ENCODE measurements at places on chromosomes 16 and 17.

DNA sequence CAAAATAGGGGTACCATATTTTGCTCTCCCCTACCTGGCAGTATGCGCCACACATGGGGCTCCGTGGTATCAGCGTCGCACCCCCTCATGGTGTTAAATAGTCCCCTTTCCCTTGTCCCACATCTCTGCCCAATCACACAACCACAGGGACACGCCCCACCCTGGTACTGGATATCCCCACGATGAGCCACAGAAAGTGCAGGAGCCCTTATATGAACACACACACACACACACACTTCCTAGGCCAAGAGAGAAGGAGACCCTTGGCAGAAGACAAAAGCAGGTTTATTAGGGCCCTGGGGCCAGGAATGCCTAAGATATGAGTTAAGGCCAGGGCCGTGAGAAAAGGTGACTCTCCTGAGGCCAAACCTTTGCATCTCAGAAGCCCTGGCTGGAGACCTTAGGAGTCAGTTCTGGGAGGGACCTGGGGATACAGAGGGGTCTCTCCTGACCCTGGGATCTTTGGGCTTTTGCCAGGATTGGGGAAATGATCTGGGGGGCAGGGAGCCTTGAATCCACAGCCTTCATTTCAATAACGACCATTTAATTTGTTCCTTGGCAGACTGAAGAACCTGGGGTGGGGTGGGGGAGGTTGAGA lies 11.6 kb downstream of the COPZ2 start:
- no peak for DNase-seq

- DNase-seq = no peak
Measured at GRCh38 chr16:77191259-77191969, 424 bp downstream of the MON1B start.

- no peak for DNase-seq
Measured at GRCh38 chr16:14125000-14125681, 54.0 kb downstream of the MRTFB start.

DNA sequence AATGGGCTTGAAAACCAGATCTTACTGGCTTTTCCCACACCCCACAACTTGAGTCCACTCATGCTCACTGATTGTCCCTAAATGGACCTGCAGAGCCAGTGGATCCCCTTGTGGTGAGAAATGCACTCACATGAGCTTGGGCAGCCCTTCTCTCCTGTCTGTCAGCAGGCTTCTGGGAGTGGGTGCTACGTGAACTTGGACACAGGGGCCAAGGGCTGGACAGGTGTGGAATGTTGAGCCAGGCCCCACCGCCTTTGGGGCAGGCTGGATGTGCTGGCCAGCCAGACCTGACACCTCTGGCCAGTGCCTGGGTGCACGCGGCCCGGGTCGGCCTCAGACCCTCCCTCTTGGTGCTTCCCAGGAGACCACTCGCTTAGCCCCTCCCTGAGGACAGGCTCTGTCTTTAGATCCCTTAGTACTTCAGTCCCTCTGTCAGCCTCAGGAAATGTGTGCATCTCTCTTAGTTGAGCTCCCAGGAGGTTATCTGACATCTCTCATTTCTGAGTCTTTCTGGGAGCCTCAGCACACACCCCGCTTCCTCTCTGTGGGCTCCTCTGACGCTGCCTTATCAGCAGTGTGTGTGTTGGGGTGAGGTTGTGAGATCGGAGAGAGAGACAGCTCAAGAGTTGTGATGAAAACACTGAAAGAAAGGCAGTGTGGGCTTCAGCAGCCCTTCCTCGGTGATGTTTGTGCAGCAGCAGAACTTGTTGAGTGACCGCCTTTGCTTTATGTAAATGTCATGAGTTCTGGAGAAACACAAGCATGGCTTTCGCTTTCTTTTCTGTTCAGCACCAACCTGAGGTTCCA lies 117.0 kb downstream of the RAB11FIP4 start:
- no peak for DNase-seq

DNA sequence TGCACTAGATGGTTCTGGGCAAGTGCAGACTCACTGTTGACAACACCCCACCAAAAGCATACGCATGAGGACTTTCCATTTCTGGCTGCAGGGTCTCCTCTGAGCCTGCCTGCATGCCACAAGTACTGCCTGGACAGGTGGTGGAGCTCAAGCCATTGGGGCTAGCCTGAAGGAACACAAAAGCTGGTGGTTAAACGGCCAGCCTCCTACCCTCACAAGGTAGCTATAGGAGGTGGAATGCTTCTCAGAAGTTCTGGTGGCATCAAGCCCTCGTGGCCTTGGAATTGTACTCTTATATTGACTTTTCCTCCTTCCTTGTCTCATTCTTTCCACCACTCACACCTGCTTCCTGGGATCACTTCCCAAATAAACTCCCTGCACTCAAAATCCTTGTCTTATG lies 56.6 kb upstream of the BCAR1 start:
- no peak for DNase-seq

GRCh38 chr16:50940275-50940854 lies 198.5 kb downstream of the CYLD start:
- no peak for DNase-seq

GRCh38 chr16:47096297-47096696 lies 47.4 kb downstream of the NETO2 start:
- DNase-seq = no peak

GRCh38 chr16:57462978-57463362 lies 491 bp downstream of the POLR2C start:
- DNase-seq = no peak

GRCh38 chr16:86994651-86995171 lies 322.5 kb downstream of the C16orf95 start:
- peak; percentile 95 for DNase-seq

DNA sequence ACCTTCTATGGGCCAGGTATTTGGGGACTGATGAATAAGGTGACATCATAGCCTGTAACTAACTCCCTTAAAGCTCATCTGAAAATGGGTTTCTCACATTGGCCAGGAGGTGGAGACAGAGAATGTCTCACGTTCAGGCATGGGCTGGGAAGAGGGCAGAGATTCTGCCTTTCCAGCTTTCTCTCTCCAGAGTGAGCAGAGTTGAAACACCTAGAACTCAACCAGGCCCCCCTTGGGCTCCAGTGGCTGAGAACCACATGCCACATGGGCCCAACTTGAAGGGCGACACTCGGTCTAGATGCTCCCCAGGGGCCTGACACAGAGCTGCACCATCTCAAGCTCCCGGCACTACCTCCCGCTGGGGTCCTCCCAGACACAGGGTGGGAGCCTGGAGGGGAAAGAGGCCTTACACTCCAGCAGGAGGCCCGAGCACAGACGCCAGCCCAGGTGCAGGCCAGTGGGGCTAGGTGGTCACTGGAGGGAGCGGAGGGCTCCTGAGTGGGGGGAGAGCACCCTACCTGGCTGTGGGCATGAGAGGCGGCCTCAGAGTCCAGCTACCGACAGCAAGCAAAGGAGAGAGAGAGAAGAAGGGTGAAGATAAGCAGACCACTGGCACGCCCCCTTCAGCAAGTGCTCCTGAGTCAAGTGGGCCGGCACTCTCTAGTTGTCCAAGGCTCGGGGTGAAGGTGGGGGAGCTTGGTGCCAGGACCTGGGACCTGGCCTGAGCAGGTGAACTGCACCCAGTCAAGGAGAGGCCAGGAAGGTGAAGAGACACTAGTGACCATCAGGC lies 55.9 kb downstream of the MYO18A start:
- peak; percentile 84 for DNase-seq

- DNase-seq = no peak
Measured at GRCh38 chr16:23508589-23509440, 1.5 kb downstream of the GGA2 start.

DNA sequence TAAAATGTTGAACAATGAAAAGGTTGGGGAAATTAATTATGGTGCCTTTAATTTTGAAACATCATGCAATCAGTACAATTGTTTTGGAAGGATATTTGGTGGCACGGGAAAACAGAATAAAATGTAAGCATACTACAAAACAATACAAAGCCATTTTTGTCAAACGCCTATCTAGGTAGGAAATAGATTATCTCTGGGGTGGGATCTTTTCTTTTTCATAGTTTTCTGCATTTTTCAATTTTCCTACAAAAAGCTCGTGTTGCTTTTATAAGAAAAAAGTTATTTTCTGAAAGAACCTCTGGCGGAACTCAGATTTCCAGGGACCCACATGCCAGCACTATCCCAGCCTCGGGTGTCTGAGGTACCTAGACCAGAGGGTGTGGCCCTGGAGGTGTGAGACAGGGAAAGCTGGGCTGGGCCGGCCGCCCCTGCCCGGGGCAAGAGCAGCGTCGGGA lies 961 bp upstream of the MAP3K3 start:
- no peak for DNase-seq

- DNase-seq = no peak
Measured at GRCh38 chr16:9438991-9439390, 347.5 kb downstream of the HAPSTR1 start.

GRCh38 chr17:28506763-28507487 lies 777 bp downstream of the FOXN1 start:
- no peak for DNase-seq

DNA sequence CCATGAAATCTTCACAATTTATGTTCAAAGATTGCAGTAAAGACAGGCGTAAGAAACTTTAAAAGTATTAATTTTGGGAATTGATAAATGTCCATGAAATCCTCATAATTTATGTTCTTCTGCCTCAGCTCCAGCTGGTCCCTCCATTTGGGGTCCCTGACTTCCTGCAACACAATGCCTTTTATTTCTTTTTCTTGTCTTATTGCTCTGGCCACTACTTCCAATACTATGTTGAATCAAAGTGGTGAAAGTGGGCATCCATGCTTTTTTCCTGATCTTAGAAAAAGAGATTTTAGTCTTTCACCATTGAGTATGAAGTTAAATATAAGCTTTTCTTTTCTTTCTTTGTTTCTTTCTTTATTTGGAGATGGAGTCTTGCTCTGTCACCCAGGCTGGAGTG lies 14.3 kb downstream of the TAT start:
- DNase-seq = no peak

- DNase-seq = peak; percentile 93
Measured at GRCh38 chr17:8479431-8479947, 43.8 kb downstream of the NDEL1 start.

DNA sequence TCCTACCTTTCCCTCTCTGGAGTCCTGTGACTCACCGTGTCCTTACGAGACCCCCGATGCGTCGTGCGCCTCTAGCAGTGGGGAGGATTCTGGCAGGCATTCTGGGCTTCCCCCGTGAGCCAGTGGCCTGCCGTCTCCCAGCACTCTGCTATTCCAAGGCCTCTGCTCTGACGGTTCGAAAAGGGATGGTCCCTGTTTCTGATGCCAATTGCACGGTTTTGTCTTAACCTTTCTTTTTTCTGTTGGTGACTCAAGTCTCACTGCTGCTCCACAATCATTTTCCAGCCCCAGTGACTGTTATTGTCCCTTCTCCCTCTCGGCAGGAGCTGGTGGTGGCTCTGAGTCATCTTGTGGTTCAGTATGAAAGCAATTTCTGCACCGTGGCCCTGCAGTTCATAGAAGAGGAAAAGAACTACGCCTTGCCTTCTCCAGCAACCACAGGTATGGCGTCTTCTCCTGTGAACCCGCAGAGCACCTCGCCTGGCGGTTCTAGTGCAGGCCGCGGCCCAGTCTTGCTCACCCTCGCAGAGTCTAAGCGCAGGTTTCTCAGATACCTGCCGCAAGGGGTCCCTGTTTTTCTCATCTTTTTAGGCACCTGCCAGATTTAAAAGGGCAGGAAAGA lies 100.1 kb upstream of the CHMP6 start:
- DNase-seq = peak; percentile 94

GRCh38 chr17:82285141-82285540 lies 11.6 kb upstream of the CSNK1D start:
- no peak for DNase-seq

DNA sequence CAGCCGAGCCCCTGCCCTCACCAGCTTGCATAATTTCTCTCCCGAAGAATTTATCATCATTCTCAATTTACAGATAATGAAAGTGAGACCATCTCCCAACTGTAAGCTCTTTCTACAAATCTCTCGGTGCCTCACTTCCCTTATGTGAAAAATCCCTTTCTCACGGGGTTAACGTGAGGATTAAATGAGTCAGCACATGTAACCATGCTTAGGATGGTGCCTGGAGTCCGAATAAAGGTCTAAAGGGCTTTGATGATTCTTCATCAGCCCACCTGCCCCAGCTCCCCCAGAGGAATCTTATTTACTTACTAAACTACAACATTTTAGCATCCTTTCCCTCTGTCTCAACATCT lies 24.8 kb upstream of the PIK3R6 start:
- no peak for DNase-seq

- DNase-seq = no peak
Measured at GRCh38 chr17:44914148-44914547, 1.2 kb downstream of the GFAP start.

GRCh38 chr17:8846768-8847211 lies 20.7 kb downstream of the PIK3R6 start:
- DNase-seq = peak; percentile 58

DNA sequence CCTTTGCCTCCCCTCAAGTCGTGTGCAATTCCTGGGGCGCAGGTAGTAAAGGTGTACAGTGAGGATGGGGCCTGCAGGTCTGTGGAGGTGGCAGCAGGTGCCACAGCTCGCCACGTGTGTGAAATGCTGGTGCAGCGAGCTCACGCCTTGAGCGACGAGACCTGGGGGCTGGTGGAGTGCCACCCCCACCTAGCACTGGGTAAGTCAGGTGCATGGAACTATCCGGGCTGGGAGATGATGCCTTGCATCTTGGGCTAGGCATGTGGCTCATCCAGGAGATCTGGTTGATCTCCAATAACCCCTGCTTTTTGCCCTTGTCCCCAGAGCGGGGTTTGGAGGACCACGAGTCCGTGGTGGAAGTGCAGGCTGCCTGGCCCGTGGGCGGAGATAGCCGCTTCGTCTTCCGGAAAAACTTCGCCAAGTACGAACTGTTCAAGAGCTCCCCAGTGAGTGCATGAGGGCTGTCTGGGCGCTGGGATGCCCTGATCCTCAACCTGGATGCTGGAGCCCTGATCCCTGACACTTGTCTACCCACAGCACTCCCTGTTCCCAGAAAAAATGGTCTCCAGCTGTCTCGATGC lies 5.2 kb downstream of the GRB7 start:
- no peak for DNase-seq

DNA sequence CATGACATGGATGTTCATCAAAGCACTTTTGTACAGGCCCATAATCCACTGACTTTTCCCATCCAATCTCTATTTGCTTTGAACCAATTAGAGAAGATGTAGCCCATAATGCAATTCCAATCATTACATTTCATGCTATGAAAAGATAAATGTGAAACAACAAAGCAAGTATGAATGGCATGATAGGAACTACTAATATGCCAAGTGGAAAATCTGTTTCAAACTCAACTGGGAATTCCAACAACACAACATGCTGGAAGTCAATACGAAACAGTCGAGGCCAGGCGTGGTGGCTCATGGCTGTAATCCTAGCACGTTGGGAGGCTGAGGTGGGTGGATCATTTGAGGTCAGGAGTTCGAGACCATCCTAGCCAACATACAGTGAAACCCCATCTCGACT lies 39.6 kb upstream of the TMEM97 start:
- no peak for DNase-seq

- peak; percentile 29 for DNase-seq
Measured at GRCh38 chr17:78986048-78986648, 6.4 kb upstream of the LGALS3BP start.

- DNase-seq = no peak
Measured at GRCh38 chr17:31357091-31357490, 34.4 kb upstream of the RAB11FIP4 start.

GRCh38 chr16:79367822-79368221 lies 232.7 kb downstream of the MAF start:
- no peak for DNase-seq
